ENCODE measurements at places on chromosomes 5 and 9.

GRCh38 chr5:42953041-42953440 lies 87.1 kb downstream of the ANXA2R start:
- DNase-seq, result no peak

- DNase-seq, result no peak
Measured at GRCh38 chr9:69093471-69094103, 58.0 kb downstream of the FXN start.

GRCh38 chr5:92428415-92428814 lies 1045.3 kb upstream of the ARRDC3 start:
- no peak for DNase-seq

GRCh38 chr5:145777445-145778063 lies 57.6 kb downstream of the PRELID2 start:
- DNase-seq, result no peak

DNA sequence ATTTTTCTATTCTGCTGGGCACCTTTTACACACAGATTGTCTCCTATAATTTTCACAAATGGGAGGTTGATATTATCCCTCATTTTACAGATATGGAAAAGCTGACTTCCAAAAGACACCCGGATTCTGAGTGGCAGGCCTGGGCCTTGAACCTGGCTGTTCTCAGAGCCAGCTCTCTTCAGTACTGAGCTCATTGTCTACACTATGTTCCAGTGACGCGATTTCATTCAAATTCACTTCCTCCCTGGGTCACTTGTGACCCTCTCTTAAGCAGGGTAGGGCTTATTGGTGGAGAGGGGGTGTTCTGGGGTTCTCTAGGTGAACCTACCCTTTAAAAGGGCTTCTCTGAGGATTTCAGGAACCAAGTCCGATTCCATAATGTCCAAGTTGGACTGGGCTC lies 70.2 kb downstream of the ANKRD33B start:
- DNase-seq, result no peak

DNA sequence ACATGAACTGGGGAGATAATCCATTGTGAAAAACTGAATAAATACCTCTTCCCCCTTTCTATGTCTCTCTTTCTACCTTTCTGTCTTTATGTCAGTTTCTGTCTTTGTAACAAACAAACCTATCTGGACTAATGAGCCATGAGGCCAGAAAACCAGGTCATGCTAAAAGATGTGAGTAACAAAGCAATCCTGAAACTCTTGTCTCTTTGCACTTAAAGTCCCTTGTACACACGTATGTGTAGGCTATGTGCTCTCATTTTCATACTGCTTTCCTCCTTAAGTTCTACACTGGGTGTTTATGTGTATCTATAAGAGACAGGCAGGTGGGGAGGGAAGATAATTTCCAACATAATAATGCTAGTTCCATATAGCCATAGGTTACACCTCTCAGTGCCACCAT lies 123.8 kb upstream of the PTGER4 start:
- DNase-seq, result no peak

GRCh38 chr5:24642022-24642421 lies 2.8 kb downstream of the CDH10 start:
- DNase-seq, result no peak

- DNase-seq, result no peak
Measured at GRCh38 chr5:57215629-57216195, 41.9 kb downstream of the GPBP1 start.

GRCh38 chr5:140800816-140801493 lies at the start of gene PCDHA3:
Gene PCDHA3 (plus strand): TSS chr5:140801057.
- no peak for DNase-seq

GRCh38 chr9:84975926-84976325 lies 306.4 kb downstream of the NTRK2 start:
- no peak for DNase-seq

DNA sequence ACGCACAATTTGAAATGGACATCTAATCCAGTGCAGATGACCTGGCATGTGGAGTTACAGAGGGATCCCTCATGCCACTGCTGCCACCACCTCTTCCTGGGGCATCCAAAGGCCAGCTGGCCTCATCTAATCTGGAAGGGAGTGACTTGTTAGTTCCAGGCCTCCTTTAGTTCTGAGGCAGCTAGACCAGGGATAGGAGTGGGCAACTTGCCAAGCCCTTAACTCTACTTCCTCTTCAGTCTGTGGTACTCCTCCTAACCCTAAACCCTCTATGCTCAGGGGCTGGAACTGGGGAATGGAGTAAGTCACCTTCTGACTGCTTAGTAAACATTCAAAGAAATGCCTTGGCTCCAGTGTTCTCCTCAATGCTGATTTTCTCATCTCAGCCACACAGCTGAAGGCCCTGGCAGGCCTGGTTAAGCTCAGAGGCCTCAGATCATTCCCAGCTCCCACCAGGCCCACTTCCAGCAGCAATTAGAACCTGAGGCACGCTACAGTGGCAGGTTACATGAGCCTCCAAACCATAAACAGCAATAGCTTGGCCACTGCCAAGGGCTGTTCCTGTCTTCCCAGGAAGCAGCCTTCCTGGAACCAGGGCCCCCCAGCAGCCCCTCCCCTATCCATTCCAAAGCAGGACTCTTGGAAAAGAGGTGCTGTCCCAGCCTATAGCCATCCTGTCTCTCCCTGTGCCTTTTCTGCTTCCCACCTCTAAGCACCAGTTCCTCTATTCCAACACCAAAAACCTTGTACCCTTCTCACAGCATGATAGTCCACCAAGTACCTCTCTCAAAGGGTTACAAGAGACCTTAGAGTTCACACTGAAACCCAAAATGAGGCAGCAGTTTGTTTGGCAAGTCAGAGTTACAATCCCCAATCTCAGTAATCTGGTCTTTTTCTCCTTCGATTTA lies 2.0 kb downstream of the EIF4EBP3 start:
- no peak for DNase-seq

DNA sequence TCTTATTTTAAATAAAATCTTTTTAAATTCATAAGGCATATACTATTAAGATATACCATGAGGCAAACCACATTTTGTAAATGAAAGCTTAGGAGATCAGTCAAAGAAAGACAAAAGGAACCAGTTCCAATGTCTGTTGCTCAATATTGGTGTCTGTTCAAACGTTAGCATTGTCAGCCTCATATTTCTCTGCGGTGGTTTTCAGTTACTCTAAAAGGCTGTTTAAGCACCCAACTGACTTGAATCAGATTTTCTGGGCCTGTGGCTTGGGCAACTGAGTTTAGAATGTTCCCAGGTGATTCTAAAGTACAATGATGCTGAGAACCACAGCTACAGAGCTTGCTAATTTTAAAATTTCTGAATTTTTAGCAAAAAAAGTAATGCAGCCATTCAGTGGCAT lies 166.3 kb upstream of the KIF2A start:
- DNase-seq, result no peak

GRCh38 chr9:114084282-114085073 lies 6.4 kb upstream of the AMBP start:
- DNase-seq, result no peak

GRCh38 chr5:73030531-73030930 lies 74.7 kb downstream of the FCHO2 start:
- no peak for DNase-seq

GRCh38 chr9:27626244-27627187 lies 53.2 kb upstream of the C9orf72 start:
- no peak for DNase-seq
